ENCODE measurements at places on chromosomes 4 and X. TPM values are rescaled to one million over a fixed set of nuclear protein-coding genes. Genes with fewer than 3 reads are reported as not detected.

RHOXF1 gene
- total RNA-seq: not detected

CXCL3 gene
- total RNA-seq: 8.7 TPM

FAM9B gene
- 0.06 TPM for total RNA-seq

TAF1 gene
- total RNA-seq: 13.0 TPM

SSX2B gene
- not detected for total RNA-seq

RNF175 gene
- total RNA-seq: not detected

PRRG1 gene
- 17.6 TPM for total RNA-seq

BRS3 gene
- total RNA-seq: not detected

CT55 gene
- not detected for total RNA-seq

TMPRSS11A gene
- total RNA-seq: not detected

GBA3 gene
- not detected for total RNA-seq

AFF1 gene
- total RNA-seq: 7.1 TPM

BBS12 gene
- 5.5 TPM for total RNA-seq

USP9X gene
- 80.0 TPM for total RNA-seq

CFI gene
- total RNA-seq: 0.83 TPM

TENM3 gene
- 29.9 TPM for total RNA-seq

TMPRSS11B gene
- not detected for total RNA-seq

DGKK gene
- not detected for total RNA-seq

MAGEA10 gene
- not detected for total RNA-seq

C4orf36 gene
- 0.06 TPM for total RNA-seq

GAB3 gene
- total RNA-seq: 12.5 TPM

FREM3 gene
- total RNA-seq: not detected

NPY2R gene
- not detected for total RNA-seq

CXCL10 gene
- not detected for total RNA-seq

DOK7 gene
- total RNA-seq: 41.6 TPM

ANOS1 gene
- total RNA-seq: not detected

NCAPG gene
- total RNA-seq: 83.7 TPM
